ENCODE measurements at places on chromosomes 16 and 17. TPM values are rescaled to one million over a fixed set of nuclear protein-coding genes. Genes with fewer than 3 reads are reported as not detected.

SPN gene
- total RNA-seq, result not detected

TMEM238L gene
- not detected for total RNA-seq

DNA sequence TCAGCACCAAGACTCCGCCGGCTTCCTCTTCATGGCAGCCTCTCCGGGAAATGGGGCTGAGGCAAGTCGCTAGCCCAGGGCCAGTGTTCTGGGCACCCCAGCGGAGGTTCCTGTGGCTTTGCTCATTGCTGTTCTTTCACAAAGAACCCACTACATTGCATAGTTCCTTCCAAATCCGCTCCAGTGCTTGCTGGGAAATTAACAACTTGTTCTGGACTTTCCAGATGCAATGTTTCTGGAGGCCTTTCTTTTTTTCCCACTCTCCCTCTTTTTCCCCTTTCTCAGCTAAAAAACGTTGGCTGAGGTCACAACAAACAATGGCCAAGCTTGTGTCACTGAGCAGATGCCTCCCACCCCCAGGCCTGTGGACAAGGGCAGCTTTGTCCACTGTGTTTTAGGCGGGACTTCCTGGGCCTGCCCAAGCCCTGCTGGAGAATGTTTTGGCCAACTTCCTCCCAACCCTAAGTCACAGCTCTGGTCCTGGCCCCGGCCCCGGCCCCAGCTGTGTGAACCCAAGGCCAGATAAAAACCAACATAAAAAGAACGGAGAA lies 131.5 kb upstream of the RCVRN start:
- H3K4me1 ChIP-seq, result peaks cover 2% of the 10 kb centered on the region
- H3K27me3 ChIP-seq, result no peaks in the 10 kb centered on the region
- no peaks in the 10 kb centered on the region for H3K36me3 ChIP-seq
- H3K27ac ChIP-seq, result no peak overlapping the region
- no peak for DNase-seq

- DNase-seq, result no peak
- H3K4me3 ChIP-seq, result no peak overlapping the region
- no peak overlapping the region for H3K27ac ChIP-seq
- no peaks in the 10 kb centered on the region for H3K36me3 ChIP-seq
- no peaks in the 10 kb centered on the region for H3K4me1 ChIP-seq
These were observed 557.8 kb upstream of the SALL1 start for GRCh38 chr16:51708861-51709260.

DNA sequence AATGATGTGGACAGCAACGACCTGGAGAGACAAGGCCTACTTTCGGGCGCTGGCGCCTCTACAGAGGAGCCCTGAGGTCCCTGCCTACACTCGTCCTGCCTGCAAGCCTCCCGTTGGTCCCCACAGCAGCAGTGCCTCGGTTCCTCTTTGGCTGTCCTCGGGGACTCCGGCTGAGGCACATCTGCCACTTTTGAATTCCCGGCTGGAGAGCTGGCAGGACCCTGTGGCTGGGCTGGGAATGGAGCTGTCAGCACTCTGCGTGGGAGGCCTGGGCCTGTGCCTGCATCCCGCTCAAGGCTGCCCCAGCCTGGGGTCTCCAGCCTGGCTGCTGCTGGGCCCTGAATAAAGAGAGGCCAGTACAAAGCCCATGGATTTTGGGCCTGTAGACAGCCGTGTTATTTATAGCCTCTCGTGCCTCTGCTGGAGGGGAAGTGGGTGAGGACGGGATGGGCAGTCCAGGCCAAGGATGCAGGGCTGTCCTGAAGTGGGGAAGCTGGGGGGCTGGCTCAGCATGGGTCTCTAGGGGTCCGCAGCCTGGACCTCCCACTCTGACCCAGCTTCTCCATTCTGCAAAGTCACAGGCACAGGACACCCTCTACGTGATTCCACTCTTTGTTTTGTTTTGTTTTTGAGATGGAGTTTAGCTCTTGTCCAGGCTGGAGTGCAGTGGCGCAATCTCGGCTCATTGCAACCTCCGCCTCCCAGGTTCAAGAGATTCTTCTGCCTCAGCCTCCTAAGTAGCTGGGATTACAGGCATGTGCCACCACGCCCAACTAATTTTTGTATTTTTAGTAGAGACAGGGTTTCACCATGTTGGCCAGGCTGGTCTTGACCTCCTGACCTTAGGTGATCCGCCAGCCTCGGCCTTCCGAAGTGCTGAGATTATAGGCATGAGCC lies 10.6 kb upstream of the SPNS2 start:
- H3K27me3 ChIP-seq, result peaks cover 13% of the 10 kb centered on the region
- DNase-seq, result no peak
- H3K4me1 ChIP-seq, result no peaks in the 10 kb centered on the region
- H3K27ac ChIP-seq, result no peak overlapping the region

- peaks cover 9% of the 10 kb centered on the region for H3K36me3 ChIP-seq
- peak overlapping the region; percentile 75 for H3K4me3 ChIP-seq
- no peaks in the 10 kb centered on the region for H3K27me3 ChIP-seq
These were observed 556 bp upstream of the SPNS1 start for GRCh38 chr16:28974007-28974436.

DNA sequence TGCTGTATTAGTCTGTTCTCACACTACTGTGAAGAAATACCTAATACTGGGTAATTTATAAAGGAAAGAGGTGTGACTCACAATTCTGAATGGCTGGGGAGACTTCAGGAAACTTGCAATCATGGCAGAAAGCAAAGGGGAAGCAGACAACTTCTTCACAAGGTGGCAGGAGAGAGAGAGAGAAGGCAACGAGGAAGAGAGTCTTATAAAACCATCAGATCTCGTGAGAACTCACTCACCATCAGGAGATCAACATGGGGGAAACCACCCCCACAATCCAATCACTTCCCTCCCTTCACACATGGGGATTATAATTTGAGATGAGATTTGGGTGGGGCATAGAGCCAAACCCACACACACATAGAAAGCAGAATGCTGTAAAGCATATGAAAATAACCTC lies 896.2 kb downstream of the CDH11 start:
- H3K4me1 ChIP-seq, result no peaks in the 10 kb centered on the region
- no peaks in the 10 kb centered on the region for H3K27me3 ChIP-seq
- peak; percentile 1 for DNase-seq
- H3K4me3 ChIP-seq, result no peak overlapping the region
- H3K27ac ChIP-seq, result no peak overlapping the region
- no peaks in the 10 kb centered on the region for H3K36me3 ChIP-seq

DNA sequence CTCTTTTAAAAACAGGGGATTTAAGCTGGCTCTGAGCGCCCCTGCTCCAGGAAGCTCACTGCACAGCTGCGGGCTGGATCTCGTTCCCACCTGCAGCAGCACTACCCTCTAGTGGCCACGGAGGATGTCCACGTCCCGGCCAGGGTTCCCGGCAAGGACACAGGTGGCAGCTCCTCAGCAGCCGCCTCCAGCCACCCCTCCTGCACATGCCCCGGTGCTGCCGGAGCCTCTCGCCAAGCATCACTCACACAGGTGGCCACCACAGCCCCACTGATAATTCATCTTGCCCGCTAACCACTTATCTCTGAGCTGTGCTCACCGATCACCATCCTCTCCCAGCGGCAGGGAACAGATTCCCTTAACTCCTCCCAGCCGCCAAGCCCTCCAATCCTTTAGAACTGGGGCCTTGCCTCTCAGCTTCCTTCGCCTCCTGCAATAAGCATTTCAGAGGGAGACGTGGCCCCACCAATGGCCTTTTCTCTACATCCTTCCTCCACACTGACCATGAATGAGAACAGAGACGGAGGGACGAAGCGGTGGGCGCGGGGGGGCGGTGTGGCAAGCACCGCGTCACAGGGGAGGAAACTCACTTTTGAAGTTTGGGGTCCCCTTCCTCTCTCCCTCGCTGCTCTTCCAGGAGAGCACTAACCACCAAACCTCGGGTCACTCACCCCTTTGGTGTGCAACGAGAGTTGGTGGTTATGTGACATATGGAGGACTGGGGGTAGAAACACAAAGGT lies 222.1 kb downstream of the RBFOX3 start:
- peak; percentile 27 for DNase-seq
- H3K4me3 ChIP-seq, result no peak overlapping the region
- H3K36me3 ChIP-seq, result no peaks in the 10 kb centered on the region
- H3K4me1 ChIP-seq, result no peaks in the 10 kb centered on the region

- DNase-seq, result no peak
- H3K4me3 ChIP-seq, result no peak overlapping the region
- H3K27ac ChIP-seq, result no peak overlapping the region
- H3K36me3 ChIP-seq, result peaks cover 26% of the 10 kb centered on the region
- no peaks in the 10 kb centered on the region for H3K27me3 ChIP-seq
These were observed 46.6 kb downstream of the MRM3 start for GRCh38 chr17:828761-829160.

DNA sequence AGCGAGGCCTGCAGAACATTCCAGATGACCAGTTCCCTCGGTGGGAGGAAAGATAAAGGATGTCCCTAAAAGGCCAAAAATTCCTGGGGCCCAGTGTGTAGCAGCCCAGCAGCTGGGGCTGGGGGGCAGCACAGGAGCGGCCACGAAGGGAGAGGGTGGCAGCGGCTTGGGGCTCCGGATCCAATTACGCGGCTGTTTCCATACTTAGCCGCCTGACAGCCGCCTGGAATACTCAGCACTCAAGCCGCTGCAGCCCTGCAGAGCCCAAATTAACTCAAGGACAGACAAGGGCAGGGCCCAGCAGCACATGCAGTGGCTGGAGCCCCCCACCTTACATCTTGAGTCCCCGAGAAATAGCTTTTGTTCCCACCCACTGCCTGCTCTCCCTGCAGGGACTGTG lies 1.3 kb downstream of the SRL start:
- H3K36me3 ChIP-seq, result no peaks in the 10 kb centered on the region
- H3K4me3 ChIP-seq, result no peak overlapping the region
- no peaks in the 10 kb centered on the region for H3K27me3 ChIP-seq
- H3K4me1 ChIP-seq, result 0 out of 2 replicates have a peak, but pooled peaks cover 2% of the 10 kb centered on the region
- no peak for DNase-seq

FADS6 gene
- not detected for total RNA-seq

DNA sequence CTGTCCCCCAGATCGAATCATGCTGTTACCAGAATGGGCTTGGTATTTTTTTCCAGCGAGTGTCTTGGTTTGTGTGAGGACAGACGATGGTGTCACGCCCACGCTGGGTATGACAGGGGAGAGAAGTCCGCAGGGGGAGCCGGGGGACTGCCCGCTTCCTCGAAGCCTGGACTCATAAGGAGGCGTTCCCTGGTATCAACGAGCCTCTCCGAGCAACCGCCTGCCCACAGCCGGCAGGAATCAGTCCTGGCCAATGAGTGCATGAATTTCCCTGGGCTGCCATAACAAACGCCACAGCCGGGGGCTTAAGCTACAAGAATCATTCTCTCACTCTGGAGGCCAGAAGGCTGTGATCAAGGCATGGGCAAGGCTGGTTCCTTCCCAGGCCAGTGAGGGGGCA lies 26.1 kb upstream of the JPH3 start:
- peaks cover 12% of the 10 kb centered on the region for H3K27me3 ChIP-seq
- H3K27ac ChIP-seq, result no peak overlapping the region
- DNase-seq, result no peak
- no peak overlapping the region for H3K4me3 ChIP-seq
- no peaks in the 10 kb centered on the region for H3K36me3 ChIP-seq

GRCh38 chr17:29168079-29168758 lies 12.0 kb downstream of the MYO18A start:
- H3K27me3 ChIP-seq, result no peaks in the 10 kb centered on the region
- H3K4me1 ChIP-seq, result peaks cover 9% of the 10 kb centered on the region
- H3K27ac ChIP-seq, result no peak overlapping the region
- no peak for DNase-seq
- H3K4me3 ChIP-seq, result no peak overlapping the region
- peaks cover 15% of the 10 kb centered on the region for H3K36me3 ChIP-seq

PRKCA gene
- total RNA-seq, result 36.9 TPM

DNA sequence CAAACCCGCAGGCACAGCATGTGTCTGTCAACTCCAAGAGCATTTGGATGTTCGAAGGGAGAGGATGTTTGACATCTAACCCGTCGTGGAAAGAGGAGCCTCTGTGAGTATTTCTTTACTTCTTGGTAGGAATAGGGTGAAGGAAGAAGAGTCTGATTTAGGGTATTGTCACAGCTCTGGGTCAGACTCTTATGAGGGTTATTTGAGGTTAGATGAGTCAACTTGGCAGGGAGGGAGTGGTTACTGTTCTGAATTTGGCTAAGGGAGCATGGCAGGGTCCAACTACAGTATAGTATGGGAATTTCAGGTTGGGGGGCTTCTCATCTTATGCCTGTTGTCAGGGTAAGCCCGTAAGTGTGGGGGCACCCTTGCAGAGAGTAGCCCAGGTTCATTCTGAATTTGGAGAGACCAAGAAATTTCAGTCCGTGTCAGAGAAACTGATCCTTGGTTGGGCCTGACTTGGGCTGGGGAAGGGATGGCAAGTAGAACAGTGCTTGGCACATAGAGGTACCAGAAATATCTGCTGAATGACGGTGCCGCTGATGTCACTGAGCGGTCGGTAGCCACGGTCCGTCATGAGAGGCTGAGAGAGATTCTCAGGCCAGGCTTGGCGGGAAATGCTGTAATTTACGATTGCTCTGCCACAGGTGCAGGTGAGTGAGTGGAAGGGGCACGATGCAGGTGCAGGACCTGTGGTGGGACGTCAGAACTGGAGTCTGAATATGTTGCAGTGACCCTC lies 43.2 kb downstream of the MYH3 start:
- DNase-seq, result peak; percentile 13
- no peaks in the 10 kb centered on the region for H3K36me3 ChIP-seq
- peaks cover 5% of the 10 kb centered on the region for H3K4me1 ChIP-seq

TMEM219 gene
- total RNA-seq, result 47.0 TPM

DNA sequence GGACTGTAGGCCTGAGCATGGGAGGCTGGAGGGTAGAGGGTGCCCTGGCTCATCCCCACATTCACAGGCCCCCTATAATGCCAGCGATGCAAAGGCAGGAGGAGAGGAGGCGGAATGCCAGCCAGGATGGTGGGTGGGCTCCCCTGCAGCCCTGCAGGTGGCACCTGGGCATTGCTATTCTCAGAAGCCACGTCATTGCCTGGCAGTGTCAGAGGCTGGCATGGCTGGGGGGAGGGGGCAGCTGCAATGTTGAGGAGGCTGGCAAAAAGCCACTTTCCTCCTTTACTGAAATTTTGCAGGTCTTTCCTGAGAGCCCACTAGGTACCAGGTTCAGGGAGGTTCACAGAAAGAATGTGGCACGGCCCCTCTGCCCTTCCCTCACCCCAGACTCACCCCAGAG lies 36.2 kb downstream of the RAB11FIP4 start:
- no peak for DNase-seq
- H3K36me3 ChIP-seq, result no peaks in the 10 kb centered on the region
- no peaks in the 10 kb centered on the region for H3K4me1 ChIP-seq
- H3K27ac ChIP-seq, result no peak overlapping the region
- peaks cover 58% of the 10 kb centered on the region for H3K27me3 ChIP-seq
- no peak overlapping the region for H3K4me3 ChIP-seq

Measured in IMR-90 (cell line).